HT1080 (cell line): ENCODE measurements at places on chromosomes 2 and 18. TPM values are rescaled to one million over a fixed set of nuclear protein-coding genes. Genes with fewer than 3 reads are reported as not detected.
A peak's percentile ranks its signal among the peaks of the same experiment; 100 is the strongest.

GRCh38 chr18:14914771-14915170, 166.8 kb downstream of the ANKRD30B start:
- peak; percentile 20 for DNase-seq

- DNase-seq, result no peak
Measured at GRCh38 chr2:48525269-48525943, 4.5 kb upstream of the STON1 start.

Gene COL4A3
- not detected in 2 replicates for total RNA-seq

Gene DOK6
- 0.07 and 0.18 TPM in 2 replicates for total RNA-seq
